ENCODE measurements at places on chromosomes 11 and 22.

- no peak for DNase-seq
These were observed 3.0 kb downstream of the C11orf58 start for GRCh38 chr11:16741473-16741872.

GRCh38 chr11:120688163-120688562 lies 176.6 kb downstream of the GRIK4 start:
- DNase-seq = no peak

GRCh38 chr22:24437091-24437490 lies 9.7 kb downstream of the ADORA2A start:
- no peak for DNase-seq

DNA sequence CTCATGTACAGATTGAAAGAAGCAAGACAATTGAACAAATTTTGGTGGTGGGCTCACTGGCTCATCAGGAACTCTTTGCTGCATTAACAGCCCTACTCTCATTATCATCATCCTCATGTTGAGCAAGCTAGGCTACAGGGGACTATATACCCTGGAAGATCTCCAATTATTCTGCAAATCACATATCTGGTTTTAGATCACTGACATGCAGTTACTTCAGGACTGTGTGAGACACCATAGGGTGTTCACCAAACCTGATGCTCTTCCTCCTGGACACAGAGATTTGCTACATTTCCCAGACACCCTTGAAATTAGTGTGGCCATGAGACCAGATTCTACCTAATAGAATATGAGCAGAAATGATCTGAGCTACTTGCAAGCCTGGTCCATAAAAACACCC lies 23.0 kb upstream of the ME3 start:
- DNase-seq = no peak

DNA sequence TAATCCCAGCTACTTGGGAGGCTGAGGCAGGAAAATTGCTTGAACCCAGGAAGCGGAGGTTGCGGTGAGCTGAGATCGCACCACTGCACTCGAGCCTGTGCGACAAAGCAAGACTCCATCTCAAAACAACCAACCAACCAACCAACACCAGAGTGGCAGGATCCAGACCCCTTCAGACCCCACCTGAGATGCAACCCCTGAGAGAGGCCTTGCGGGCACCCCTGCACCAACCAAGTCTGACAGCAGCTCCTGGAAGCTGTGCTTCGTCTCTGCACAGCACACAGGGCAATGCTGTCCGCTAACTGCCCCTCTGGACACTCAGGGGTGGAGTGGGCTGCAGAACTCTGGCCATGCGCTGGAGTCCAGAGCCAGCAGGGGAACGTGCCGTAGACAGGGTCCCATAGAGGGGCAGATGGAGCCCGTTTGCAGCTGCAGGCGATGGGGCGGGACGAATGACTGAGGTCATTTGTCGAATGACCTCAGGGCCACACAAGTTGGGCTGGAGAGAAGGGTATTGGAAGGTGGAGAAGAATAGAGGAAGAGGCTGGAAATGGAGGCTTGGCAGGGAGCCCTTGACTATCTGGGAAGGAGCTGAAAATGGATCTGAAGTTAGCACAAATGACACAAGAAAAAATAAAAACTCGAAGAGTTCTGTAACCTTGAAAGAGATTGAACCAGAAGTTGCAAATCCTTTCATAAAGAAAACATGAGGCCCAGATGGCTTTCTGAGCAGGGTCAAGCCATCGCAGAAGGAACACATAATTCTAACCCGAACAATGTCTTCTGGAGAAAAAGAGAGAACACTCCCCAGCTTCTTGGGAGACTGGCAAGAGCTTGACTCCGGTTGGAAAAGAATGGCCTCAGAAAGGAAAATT lies 199.7 kb downstream of the CTTN start:
- no peak for DNase-seq

- no peak for DNase-seq
These were observed 19.7 kb downstream of the EPS8L2 start for GRCh38 chr11:725624-726202.

DNA sequence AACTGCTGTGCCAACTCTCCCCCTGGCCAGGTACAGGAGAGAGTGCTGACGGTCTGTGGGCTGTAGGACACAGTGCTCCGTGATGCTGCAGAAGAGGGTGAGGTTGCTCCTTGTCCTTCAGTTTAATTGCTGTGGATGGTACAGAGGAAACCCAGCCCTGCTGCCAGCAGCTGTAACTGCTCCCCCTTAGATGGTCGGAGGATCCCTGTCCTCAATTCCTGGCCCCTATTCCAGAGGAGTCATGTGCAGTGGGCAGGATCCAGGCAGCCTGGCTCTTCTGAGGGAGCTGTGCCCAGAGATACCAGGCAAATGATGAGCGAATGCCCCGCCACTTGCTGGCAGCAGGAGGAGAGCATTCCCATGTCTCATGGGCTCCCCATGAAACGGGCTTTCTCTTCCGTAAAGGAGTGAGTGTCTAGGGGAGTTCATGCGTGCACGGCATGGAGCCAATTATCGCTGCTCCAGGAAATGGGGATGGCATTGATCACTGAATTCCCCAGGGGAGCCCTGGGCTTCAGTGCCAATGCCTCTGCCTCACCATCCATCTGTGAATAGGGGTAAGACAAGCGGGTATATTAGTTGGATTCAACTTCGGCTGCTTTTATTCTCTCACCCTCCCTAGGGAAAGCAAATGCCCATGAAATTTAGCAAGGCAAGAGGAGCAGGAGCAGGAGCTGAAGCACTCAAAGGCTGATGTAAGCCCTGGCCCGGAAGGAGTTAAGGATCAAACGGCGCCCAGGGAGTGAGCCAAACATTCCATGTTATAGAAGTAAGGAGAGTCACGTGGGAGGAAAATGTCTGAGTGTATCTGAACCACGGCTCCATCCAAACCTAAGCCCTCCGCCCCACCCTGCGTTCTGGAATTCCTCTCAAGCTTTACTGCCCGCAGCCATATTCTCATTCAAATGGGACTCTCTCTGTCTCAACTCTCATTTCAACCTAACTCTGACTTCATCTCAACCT lies 51.0 kb upstream of the CSNK2A3 start:
- DNase-seq = peak; percentile 29

DNA sequence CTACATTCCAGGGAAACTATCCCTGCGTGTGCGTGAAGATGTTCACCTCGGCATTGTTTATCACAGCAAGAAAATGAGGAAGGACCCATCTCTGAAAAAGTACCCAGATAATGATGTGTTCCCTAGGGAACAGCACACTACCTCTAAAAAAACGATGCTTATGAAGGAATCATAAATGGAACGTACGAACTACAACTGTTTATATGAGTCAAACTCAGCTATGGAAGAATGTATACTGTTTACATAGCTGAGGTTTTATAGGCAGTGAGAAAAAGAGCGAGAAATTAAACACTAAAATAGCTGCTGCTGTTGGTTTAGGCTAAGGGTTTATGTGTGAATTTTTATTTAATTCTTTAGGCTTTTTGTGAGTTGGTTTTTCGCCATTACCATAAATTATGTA lies 48.9 kb downstream of the APOL1 start:
- no peak for DNase-seq

DNA sequence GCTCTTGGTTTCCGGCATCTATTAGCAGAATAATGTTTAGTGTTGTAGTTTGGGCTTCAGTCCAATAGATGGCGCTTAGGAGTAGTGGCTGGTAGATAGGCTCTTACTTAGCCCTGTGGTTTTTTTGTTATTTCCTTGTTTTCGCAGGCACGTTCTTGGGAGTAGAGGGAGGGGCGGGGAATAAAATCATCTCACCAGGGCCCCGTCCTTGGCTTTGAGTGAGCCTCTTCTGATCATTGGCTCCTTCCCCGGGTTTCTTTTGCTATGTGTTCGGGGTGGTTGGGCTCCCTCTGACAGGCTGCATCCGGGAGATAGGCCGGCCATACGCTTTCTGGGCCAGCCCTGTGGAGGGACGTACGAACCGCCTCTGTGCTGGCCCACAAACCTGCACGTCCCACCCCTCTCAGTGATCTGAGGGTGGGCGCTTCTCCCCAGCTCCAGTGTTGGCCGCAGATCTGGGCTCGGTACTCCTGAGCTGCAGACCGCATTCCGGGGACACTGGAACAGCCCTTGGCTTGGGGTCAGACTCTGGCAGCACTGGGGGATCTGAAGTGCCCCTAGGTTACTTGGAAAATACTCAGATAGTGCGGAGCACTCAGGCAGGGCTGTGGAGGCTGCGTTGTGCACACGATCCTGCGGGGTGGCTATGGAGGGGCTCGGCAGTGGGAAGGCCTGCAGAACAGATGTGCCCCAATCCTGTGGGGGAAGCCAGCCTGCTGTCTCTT lies 217.0 kb downstream of the DYNC2H1 start:
- peak; percentile 23 for DNase-seq

DNA sequence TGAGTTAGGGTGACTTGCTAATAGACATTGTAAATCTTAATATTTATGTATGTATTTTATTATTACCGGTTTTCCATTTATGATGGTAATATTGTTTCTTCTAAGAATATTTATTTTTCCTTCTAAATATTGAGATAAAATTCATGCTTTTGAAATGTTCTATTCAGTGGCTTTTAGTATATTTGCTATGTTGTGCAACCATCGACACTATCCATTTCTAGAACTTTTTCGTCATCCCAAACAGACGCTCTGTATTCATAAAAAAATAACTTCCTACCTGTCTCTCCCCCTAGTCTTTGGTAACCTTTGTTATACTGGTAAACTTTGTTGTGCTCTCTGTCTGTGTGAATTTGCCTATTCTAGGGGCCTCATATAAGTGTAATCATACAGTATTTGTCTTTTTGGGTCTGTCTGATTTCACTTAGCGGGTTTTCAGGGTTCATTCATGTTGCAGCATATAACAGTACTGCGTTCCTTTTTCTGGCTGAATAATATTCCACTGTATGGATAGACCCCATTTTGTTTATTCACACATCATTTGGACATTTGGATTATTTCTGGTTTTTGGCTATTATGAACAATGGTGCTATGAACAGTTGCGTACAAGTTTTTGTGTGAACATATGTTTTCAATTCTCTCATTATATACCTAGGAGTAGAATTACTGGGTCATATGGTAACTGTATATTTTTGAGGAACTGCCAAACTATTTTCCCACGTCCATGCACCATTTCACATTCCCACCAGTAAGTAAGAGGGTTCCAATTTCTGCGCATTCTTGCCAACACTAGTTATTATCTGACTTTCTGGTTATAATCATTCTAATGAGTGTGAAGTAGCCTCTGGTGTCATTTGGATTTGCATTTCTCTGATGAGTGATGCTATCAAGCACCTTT lies 15.9 kb downstream of the NEAT1 start:
- no peak for DNase-seq

GRCh38 chr11:106172386-106172991 lies 95.0 kb downstream of the AASDHPPT start:
- no peak for DNase-seq

- no peak for DNase-seq
These were observed 89.3 kb downstream of the ARHGAP42 start for GRCh38 chr11:100776212-100776896.

DNA sequence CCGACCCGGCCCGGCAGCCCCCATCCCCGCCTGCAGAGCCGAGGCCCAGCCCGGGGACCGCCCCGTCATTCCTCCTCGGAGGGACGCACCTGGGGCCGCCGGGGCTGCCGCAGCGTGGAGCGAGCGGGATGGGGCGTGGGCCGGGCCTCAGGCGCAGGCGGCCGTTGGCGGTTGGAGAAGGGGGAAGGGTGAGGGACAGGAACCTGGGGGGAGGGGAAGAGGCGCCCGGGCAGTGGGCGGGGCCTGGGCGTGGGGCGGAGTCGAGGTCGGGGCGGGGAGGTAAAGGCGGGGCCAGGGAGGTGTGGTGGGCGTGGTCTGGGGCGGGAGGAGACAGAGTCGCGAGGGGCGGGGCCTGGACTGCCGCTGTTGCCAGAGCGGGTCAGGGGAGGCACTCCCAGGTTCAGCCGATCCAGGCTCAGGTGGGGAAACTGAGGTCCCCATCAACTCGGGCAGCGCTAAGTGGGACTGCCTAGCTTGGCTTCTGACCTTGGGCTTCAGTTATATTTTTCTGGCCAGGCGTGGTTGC lies at the start of gene TESMIN:
TSS of gene TESMIN (minus strand) at position 190 of the 526 bp plus-strand sequence. CDS start 860 bp downstream, outside the sequence.
- peak; percentile 66 for DNase-seq

DNA sequence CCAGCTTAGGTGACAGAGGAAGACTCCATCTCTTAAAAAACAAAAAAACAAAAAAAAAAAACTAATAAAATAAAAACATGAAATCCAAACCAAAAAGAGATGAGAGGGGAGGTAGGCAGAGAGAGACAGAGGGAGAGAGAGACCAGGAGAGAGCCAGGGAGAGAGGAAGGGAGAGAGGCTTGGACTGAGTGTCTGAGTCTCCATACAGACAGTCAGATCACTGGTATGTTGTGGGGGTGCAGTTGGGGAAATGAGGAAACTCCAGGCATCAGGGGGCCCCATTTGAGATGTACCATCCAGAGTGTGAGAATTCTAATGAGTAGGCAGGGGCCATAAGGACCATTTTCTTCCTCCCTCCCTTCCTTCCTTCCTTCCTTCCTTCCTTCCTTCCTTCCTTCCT lies 53.1 kb upstream of the SEPTIN5 start:
- DNase-seq = no peak

- DNase-seq = no peak
These were observed 789.0 kb downstream of the KCNA4 start for GRCh38 chr11:29227811-29228210.

DNA sequence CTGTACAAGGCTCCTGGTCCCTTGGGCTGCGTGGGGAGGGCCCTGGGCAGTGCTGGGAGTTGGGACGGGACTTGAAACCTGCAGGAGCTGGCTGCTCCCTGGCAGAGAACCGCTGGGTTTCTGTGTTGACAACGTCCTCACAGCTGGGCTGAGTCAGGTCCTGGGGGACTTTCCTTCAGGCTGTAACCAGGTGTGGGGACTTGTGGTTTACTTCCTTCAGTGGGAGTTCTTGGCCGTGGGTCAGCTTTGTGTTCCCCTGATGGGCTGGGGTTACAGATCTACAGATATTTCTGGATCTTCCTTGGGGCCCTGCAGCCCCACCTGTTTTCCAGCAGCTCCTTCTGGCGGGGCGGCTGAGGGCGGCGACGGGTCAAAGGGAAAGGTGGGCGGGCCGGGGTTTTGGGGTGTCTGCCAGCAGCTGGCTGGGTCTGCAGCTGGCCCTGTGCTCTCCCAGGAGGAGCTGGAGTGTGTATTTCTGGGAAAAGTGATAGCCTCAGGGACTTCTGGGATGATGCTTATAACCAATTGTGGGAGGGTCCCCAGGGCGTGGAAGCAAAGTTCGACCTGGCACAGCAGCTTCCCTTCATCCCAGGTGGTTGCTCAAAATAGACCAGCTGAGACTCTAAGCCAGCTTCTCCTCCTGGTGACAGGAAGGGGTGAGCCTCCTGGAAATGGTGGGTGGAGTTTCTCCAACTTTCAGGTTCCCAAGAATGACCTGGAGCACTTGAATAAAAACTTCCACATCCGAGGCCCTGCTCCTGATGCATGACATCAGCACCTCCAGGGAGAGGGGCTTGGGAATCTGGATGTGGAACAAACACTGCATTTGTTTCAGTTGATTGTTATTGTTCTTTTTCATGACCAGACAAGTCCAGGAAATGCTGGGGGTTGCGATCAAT lies 19.1 kb downstream of the ST14 start:
- DNase-seq = no peak

- DNase-seq = no peak
These were observed 27.4 kb downstream of the DRD2 start for GRCh38 chr11:113447621-113448315.
